ENCODE measurements at places on chromosomes 5 and 9.

DNA sequence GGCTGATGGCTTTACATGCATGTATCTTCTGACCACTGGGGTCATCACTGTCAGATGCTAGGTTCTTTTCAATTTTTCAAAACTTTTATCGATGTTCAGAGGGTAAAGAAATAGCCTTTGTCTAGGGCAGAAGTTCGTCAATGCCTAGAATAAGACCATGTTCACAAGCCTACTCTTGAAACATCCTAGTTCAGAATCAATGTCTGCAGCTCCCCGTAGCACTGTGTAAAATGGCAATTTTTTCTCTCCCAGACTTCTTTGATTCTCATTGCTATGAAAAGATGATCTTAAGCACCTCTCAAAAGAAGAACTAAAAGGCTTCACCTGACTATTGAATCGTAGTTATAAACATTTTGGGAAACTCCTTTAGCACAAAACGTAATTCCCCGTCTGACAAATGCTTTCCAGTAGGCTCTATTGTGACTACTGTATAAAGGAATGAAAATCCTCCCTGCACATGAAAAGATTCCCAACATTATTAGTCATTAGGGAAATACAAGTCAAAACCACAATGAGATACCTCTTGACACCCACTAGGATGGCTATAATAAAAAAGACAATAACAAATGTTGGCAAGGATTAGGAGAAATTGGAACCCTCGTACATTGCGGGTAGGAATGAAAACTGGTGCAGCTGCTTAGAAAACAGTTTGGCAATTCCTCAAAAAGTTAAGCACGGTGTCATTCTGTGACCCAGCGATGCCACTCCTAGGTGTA lies 263.5 kb downstream of the ARHGAP26 start:
- DNase-seq: no peak

DNA sequence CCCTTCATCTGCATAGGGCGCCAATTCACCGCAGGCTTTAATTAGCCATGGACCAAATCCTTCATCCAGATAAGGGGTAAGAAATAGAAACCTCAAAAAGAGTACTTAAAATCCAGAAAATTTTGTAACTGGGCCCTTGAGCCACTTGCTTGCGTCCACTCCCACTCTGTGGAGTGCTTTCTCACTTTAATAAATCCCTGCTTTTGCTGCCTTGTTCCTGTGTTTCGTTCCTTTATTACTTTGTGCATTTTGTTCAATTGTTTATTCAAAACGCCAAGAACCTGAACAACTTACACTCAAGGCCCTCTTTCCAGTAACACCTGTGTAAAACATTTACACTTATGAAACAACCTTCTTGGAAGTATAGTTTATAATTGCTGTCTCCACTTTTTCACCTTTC lies 66.5 kb downstream of the HMHB1 start:
- DNase-seq: no peak

DNA sequence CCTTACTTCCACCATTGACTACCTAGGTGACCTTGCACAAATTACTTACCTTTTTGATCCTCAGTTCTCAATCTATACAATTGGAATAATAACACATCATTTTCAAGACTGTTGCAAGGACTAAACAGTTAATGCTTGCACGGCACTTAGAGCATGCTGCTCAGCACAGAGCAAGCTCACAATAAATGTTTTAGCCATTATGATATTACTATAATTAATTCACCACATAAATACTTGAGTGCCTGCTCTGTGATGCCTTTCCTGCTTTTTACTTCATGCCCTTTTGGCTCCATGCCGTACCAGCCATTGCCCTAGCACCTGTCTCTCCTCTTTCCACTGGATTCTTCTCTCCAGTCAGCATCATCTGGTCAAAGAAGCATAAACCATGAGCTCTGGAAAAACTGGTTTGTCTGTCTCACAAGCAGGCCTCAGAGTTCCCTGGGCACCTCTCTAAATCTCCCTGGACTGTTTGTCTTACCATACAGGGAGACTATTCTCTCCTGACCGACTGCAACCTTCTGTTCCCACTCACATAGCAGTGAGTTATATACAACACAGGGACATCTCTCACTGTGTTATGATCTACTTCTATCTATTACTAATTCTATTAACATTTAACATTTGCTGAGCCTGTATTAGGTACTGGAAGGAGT lies 260.4 kb upstream of the ADRA1B start:
- no peak for DNase-seq

DNA sequence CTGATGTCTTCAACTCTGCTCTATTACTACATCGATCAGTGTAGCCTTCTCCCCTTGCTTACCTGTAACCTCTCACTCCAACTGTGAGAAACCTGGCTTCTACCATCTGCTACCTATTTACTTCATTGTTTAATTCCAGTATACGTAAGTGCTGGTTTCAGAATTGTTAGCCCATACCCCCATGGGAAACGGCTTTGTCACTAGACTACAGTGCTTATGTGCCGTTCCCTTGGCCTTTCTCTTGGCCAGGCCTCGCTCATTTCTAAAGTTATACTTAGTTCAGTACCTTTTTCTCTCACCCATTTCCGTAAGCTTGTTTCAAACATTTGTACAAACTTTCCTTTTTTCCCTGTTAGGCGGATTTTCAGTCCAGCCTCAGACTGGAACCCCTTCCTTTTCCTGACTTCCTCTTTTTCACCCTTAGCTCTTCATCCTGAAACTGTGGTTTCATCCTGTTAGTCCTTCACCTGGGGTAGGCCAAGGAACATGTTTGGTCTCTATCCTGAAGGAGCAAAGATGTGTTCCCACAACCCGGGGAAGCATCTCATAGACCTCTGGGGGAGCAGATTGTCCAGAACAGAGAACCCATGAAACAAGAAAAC lies 21.7 kb downstream of the ALG2 start:
- DNase-seq: no peak

- no peak for DNase-seq
These were observed 23.7 kb upstream of the PTGES start for GRCh38 chr9:129776566-129776937.

DNA sequence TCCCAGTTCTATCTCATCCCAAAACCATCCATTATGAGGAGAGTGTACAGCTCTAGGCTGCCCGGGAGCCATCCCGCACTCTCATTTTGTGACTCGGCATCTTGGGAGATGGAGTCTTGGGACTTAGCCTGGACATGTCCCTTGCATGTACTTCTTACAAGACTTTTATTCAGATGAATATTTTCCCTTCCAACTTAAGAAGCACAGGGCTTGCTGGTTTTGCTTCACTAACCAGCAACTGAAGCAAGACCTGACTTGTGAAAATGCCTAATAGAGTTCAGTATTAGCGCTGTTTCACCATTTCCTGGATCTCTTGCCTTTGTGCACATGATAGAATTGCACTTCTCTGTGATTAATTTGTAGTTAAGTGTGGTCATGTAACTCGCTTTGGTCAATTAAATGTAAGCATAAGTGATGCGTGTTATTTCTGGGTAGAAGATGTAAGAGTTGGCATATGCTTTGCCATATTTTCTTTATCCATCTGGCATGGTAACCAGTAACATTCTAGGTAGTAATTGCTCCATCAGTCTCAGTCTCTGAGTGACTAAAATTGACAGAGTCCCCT lies 55.8 kb downstream of the PDCD1LG2 start:
- no peak for DNase-seq

GRCh38 chr5:122515709-122516431 lies 203.8 kb downstream of the SNCAIP start:
- no peak for DNase-seq

- no peak for DNase-seq
These were observed 25.8 kb downstream of the LPCAT1 start for GRCh38 chr5:1497795-1498622.

GRCh38 chr9:132857616-132858342 lies 20.3 kb downstream of the AK8 start:
- peak; percentile 62 for DNase-seq

DNA sequence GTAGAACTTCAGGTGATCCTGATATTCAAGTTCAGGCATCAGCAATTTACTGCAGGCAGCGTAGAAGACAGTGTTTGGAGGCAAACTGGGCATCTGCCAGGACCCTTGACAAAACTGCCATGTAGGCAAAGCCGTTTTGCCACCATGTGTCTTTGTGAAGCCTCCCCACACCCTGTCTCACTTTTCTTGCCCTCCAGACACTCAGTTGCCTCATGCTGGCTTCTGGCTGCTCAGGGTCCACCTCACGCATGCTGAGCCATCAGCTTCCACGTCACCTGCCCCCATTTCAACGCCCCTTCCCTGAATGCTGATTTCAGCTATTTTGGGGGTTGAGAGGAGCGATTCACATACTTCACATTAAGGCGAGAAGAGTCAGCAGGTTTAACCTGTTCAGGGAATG lies 165.2 kb upstream of the KLF9 start:
- no peak for DNase-seq

DNA sequence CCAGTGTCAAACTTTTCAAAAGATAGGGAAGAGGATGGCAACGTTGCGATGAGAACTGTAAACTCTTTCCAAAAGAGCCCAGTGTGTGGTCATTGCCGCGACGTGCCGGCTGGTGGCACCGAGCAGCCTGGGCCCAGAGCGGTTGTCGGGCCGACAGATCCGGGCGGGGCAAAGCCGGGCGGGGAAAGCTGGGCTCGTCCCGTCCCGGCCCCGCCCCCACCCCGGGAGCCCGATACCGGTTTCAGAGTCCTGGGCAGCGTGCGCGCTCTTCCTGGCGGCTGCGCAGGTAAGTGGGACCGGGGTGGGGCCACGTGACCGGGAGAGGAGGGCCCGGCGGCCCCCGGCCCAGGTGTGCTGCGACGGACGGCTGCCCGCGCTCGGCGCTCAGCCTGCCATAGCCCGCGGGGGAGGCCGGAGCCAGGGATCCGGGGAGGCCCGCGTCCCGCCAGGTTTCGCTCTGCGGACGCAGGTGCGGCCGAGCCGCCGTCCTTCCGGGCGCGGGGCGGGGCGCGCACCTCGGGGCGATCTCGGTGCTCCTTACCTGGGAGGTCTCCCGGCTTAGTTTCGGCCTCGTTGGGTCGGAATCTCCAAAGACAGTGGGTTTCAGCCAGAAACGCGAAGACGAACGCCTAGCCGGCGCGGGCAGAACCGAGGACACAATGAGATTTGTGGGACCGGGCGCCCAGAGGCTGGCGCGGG lies at the start of gene MARVELD2:
Gene MARVELD2 (plus strand): TSS at position 232 of the 699 bp plus-strand sequence. CDS start 4,270 bp downstream, outside the sequence.
- peak; percentile 89 for DNase-seq

DNA sequence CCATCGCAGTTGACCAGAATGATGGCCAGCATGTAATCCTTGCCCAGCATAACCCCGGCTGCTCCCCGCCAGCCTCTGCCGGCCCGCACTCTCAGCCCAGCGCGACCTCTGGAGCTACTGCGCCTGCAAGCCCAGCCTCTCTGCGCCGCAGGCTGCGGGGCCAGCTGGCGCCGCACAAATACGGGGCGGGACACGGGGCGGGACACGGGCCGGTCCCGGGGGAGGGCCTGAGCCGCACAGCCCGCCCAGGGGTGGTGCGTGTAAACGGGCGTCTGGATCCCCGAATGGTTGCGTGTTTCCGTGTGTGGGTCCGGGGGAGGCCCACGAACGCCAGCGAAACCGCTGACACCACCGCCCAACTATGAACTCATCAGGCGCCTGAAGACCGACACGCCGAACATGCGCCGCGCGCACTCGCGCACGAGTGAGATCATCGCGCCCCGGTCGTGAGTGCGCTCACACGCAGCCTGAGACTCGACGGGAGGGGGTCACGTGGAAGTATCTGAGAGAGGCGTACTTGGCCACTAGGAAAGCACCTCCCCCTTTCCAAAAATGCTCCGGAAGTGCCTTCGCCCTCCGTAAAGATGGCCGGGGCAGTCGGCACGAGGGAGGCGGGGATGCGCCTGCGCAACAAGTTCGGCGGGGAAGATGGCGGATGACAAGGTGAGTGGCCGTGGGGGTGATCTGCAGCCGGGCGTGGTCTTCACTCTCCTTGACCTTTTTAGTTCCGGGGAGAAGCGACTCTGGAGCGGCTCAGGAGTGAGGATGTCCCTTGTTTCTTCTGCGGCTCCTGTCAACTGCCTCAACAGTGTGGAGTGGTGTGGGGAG lies at the start of the genes APBB3 and SLC35A4:
Gene APBB3 (minus strand): TSS at position 403 of the 828 bp plus-strand sequence. CDS start 353 bp downstream, at position 50.
Gene SLC35A4 (plus strand): TSS at position 633 of the 828 bp plus-strand sequence. CDS start 2,342 bp downstream, outside the sequence.
- DNase-seq: peak; percentile 89

DNA sequence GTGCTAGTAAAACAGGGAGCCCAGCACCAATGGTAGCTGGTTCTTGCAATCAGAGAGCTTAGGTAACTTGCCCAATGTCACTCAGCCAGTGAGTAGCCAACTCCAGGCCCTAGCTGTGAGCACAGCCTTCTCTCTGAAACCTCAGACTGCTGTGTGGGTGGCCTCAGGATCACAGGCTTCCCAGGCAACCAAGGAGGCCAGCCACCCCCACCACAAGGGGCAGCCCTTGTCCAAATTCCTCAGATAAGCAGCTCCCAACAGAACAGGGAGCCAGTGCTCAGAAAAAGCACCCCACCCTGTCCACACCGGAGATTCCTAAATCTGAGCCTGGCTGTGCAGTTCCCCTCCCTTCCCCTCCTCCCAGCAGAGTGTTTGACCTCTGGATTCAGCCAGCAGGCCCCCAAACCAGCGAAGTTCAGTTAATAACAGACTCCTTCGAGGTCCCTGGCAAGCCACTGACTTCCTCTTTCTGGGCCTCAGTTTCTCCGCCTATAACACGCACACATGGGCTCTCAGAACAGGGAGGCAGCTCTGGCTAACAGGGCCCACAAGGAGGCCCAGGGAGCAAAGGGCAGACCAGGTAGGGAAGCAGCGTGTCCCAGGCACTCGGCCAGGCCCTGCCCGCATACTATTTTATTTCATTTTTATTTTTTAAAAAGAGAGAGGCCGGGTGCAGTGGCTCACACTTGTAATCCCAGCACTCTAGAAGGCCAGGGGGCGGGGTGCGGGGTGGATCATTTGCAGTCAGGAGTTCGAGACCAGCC lies 2.7 kb downstream of the EEIG1 start:
- no peak for DNase-seq

DNA sequence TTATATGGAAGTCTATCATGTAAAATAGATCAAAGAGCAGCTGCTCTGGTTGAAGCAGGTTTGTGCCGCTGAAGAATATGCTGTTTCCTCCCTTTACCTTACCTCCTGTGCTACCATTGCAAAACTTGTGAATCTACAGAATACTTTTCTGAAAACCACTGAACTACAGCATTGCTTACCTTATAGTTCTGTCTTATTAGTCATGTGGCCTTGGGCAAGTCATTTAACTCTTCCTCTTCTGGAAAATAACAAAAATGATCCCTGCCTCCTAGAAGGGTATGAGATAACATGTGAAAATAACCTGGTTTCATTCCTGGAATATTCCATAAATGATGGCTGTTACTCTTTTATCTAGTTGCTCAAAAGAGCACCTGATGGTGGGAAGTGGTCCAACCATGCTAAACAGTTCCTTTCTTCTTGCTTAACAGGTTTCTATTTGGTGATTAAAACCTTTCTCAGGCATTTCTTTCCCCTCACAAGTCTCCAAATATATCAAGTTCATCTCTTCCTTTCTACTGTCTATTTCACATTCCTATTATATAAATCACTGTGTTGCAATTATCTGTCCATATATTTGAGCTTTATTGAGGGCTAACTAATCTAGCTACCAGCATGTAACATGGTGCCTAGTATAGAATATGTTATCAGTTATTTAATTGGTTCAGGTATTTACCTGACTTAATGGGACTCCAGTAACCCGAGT lies 15.0 kb downstream of the TRIM32 start:
- no peak for DNase-seq

GRCh38 chr5:107826311-107827000 lies 155.7 kb upstream of the EFNA5 start:
- DNase-seq: peak; percentile 43

DNA sequence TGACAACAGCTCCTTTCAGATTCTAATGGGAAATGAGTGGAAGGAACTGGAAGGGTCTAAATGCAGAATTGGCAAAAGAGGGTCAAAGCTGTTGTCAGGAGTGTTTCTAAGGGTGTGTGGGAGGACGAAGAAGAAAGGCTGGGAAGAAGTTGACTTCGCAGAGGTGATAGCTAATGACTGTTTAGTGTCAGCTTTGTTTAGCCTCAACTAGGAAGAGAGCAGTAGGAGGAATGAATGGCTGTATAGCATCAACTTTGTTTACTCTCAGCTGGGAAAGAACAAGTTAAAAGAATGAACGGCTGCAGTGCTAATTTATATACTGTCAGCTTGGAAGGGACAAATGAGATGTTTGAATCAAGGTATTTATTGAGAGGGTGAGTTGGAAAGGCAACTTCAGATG lies 5.9 kb upstream of the LIX1 start:
- no peak for DNase-seq
